ENCODE measurements at places on chromosomes 1 and 21.

GRCh38 chr1:198496216-198497143 is 44.0 kb downstream of the ATP6V1G3 start:
- no peaks in the 10 kb centered on the region for H3K4me1 ChIP-seq
- H3K27ac ChIP-seq, result no peak overlapping the region
- DNase-seq, result no peak
- H3K27me3 ChIP-seq, result no peaks in the 10 kb centered on the region
- no peaks in the 10 kb centered on the region for H3K36me3 ChIP-seq
- no peak overlapping the region for H3K4me3 ChIP-seq

DNA sequence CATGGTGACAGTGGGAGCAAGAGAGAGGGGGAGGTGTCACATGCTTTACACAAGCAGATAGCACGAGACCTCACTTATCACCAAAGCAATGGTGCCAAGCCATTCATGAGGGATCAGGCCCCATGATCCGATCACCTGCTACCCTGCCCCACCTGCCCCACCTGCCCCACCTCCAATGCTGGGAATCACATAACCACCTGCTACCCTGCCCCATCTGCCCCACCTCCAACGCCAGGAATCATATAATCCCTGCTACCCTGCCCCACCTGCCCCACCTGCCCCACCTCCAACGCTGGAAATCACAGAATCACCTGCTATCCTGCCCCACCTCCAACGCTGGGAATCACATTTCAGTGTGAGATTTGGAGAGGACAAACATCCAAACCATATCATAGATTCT is 10.6 kb upstream of the AIRE start:
- no peak overlapping the region for H3K27ac ChIP-seq
- H3K4me1 ChIP-seq, result no peaks in the 10 kb centered on the region
- H3K27me3 ChIP-seq, result no peaks in the 10 kb centered on the region
- H3K4me3 ChIP-seq, result no peak overlapping the region
- H3K36me3 ChIP-seq, result no peaks in the 10 kb centered on the region

- peaks cover 33% of the 10 kb centered on the region for H3K4me1 ChIP-seq
- peaks cover 4% of the 10 kb centered on the region for H3K36me3 ChIP-seq
- no peaks in the 10 kb centered on the region for H3K27me3 ChIP-seq
- H3K27ac ChIP-seq, result peak overlapping the region; percentile 82
Measured at GRCh38 chr21:46634966-46635323, 529 bp upstream of the PRMT2 start.

- H3K27me3 ChIP-seq, result no peaks in the 10 kb centered on the region
- H3K4me1 ChIP-seq, result peaks cover 12% of the 10 kb centered on the region
- H3K4me3 ChIP-seq, result peak overlapping the region; percentile 76
Measured at GRCh38 chr1:42680921-42681683, 1.1 kb upstream of the YBX1 start.

GRCh38 chr1:211908951-211909350 is 78.4 kb upstream of the LPGAT1 start:
- H3K4me3 ChIP-seq, result no peak overlapping the region
- DNase-seq, result no peak
- H3K4me1 ChIP-seq, result no peaks in the 10 kb centered on the region
- no peaks in the 10 kb centered on the region for H3K36me3 ChIP-seq

- H3K27ac ChIP-seq, result no peak overlapping the region
- no peak for DNase-seq
- no peaks in the 10 kb centered on the region for H3K4me1 ChIP-seq
- H3K36me3 ChIP-seq, result no peaks in the 10 kb centered on the region
Measured at GRCh38 chr1:30307182-30307581, 416.2 kb downstream of the MATN1 start.

- H3K4me3 ChIP-seq, result no peak overlapping the region
- no peaks in the 10 kb centered on the region for H3K4me1 ChIP-seq
- no peaks in the 10 kb centered on the region for H3K27me3 ChIP-seq
- H3K36me3 ChIP-seq, result no peaks in the 10 kb centered on the region
Measured at GRCh38 chr1:110255392-110255787, 45.3 kb downstream of the KCNC4 start.

DNA sequence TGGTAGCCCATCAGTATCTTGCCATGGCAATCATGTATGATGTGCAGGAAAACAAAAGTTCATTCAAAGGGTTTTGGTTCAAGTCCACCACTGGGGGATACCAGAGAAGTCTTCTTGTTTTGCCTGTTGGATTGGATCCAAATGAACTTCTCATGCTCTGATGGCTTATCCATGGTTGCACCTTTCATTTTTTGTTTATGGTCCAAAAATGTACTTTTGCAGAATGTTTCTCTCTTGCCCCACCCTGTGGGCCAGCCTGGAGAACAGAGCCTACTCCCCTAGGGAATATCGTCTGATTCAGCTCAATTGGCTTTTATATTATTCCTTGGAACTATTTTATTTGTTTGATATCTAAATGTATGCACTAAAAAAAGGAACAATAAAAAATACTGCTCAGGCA is 20.1 kb upstream of the CLCA1 start:
- no peak overlapping the region for H3K27ac ChIP-seq
- no peaks in the 10 kb centered on the region for H3K27me3 ChIP-seq
- DNase-seq, result no peak
- H3K36me3 ChIP-seq, result no peaks in the 10 kb centered on the region

DNA sequence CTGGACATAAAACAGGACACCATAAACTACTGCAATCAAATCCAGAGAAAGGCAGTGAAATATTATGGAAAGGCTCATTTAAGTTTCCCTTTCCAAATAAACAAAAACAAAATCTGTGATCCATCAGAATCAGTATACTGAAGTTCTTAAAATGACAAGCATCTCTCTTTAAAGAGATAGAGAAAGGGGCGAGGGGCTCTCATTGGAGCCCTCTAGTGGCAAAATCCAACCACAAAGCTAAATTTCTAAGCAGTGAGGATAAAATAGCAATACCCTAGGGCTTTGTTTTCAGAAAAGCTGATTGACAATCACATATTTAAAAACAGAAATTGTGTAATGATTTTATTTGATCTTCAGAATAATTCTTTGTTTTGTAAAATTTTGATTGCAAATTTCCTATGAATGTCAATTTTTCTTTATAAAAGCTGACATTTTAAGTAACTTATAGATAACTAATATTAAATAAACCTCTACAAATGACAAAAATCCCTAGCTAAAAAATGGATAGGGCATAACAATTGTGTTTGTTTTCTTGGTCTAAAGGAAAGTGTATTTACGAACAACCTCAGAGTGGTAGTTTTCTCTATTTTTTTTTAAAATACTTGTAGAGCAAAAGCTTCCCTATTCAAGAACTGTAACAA is 138.2 kb downstream of the COL24A1 start:
- no peak for DNase-seq
- no peaks in the 10 kb centered on the region for H3K27me3 ChIP-seq
- no peak overlapping the region for H3K4me3 ChIP-seq
- H3K27ac ChIP-seq, result no peak overlapping the region

DNA sequence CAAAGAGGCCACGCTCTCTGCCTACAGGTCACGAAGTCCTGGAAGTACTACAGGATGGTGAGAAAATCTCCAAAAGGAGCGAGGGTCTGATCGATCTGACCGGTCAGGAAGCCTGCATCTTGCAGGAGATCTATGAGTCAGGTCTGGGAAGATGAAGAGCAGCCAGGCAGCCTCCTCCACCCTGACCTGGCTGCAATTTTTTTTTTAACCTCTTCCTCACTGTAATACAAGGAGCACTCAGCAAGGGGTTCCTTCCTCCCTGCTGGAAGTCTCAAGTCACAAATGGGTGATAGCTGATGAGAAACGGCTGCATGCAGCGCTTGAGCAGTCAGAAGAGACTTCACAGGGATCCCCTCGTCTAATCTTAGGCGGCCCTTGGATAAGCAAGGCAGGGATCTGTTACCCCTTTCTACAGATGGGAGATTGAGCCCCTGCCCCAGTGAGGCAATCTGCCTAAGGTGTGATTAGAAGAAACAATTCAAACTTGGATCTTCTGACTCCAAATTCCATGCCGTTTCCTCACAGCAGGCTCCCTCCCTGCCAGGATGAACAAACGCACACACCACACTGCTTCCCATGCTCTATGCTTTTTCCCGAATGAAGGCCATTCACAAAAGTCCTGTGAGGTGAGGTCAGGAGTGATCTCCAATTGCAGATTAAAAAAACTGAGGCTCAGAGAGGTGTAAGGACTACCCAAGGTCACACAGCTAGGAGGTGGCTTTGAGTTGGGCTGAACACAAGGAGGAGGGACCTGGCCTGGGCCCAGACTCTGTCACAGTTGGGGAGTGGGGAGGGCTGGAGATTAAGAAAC is 48.3 kb downstream of the ECE1 start:
- no peak overlapping the region for H3K4me3 ChIP-seq
- H3K4me1 ChIP-seq, result no peaks in the 10 kb centered on the region
- no peaks in the 10 kb centered on the region for H3K27me3 ChIP-seq
- DNase-seq, result no peak

DNA sequence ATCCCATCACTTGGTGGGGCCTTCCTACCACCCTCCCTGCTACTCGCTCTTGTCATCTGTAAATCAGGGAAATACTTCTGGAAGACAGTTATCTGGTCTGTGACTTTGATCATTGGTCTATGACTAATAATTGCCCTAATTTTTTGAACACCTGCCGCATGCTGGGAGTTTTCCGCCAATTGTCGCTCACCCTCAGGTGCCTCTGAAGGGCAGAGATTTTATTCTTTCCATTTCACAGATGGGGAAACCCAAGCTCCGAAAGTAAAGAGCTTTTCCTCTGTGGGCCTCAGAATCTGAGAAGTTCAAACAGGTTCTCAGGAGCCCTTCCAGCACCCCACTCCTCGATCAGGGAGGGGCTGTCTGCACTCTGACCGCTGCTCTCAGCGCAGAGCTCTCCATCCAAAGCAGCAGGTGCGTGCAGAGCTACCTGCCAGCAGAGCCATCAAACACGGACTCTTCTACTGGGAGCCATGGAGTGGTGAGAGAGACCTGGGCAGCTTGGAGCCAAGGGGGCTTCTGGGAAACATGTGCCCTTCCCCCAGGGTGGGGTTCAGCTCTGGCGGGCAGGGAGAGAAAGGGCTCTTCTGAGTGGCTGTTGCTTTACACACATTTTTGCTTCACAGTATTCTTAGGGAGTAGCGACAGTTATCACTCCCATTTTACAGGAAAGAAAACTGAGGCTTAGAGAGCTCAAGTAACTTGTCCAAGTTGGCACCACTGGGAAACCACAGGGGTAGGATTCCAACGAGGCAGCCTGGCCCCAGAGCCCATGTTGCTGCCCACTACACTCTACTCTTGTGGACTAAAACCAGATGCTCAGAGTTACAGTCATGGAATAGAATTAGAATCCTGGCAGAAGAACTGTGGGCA is 5.8 kb upstream of the RUNX3 start:
- H3K4me3 ChIP-seq, result no peak overlapping the region
- DNase-seq, result no peak
- H3K4me1 ChIP-seq, result peaks cover 44% of the 10 kb centered on the region
- H3K27me3 ChIP-seq, result peaks cover 5% of the 10 kb centered on the region
- no peak overlapping the region for H3K27ac ChIP-seq
- H3K36me3 ChIP-seq, result peaks cover 6% of the 10 kb centered on the region

- H3K36me3 ChIP-seq, result no peaks in the 10 kb centered on the region
- peaks cover 65% of the 10 kb centered on the region for H3K4me1 ChIP-seq
- no peaks in the 10 kb centered on the region for H3K27me3 ChIP-seq
- H3K4me3 ChIP-seq, result no peak overlapping the region
- DNase-seq, result peak; percentile 47
Measured at GRCh38 chr1:76285578-76286135, 211.1 kb downstream of the ST6GALNAC3 start.

- H3K4me1 ChIP-seq, result no peaks in the 10 kb centered on the region
- no peak overlapping the region for H3K4me3 ChIP-seq
- no peaks in the 10 kb centered on the region for H3K36me3 ChIP-seq
- H3K27me3 ChIP-seq, result no peaks in the 10 kb centered on the region
Measured at GRCh38 chr1:63787875-63788274, 14.1 kb downstream of the ROR1 start.

GRCh38 chr1:16491056-16491675 is 22.9 kb downstream of the RNU1-1 start:
- H3K36me3 ChIP-seq, result no peaks in the 10 kb centered on the region
- no peaks in the 10 kb centered on the region for H3K4me1 ChIP-seq
- no peak overlapping the region for H3K27ac ChIP-seq
- no peaks in the 10 kb centered on the region for H3K27me3 ChIP-seq
- H3K4me3 ChIP-seq, result no peak overlapping the region
- no peak for DNase-seq

DNA sequence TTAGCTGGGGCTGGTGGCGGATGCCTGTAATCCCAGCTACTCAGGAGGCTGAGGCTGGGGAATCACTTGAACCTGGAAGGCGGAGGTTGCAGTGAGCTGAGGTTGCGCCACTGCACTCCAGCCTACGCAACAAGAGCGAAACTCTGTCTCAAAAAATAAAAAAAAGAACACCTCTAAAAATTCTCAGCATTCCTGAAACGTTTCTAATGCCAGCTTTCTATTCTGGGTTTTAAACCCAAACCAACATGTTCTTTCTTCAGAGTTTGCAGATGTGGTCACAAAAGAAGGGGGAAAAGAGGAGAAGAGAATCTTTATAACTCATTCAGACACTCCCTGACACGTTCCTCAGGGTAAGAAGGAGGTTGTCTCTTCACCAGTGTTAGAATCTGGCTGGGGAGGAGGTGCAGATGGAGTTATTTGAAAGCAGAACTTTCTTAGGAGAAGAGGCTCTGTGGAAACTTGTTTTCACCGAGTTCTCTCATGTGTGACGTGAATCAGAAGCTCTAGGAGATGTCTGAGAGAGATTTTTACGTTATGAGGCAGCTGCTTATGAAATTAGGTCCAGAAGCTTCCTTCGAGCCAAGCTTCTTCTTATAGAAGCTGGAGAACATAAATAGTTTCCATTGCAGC is 17.8 kb upstream of the CNR2 start:
- no peak for DNase-seq
- H3K4me1 ChIP-seq, result no peaks in the 10 kb centered on the region
- no peaks in the 10 kb centered on the region for H3K36me3 ChIP-seq
- H3K4me3 ChIP-seq, result no peak overlapping the region
- H3K27me3 ChIP-seq, result no peaks in the 10 kb centered on the region
- no peak overlapping the region for H3K27ac ChIP-seq

- peak; percentile 43 for DNase-seq
- no peak overlapping the region for H3K27ac ChIP-seq
- peaks cover 10% of the 10 kb centered on the region for H3K36me3 ChIP-seq
- no peak overlapping the region for H3K4me3 ChIP-seq
- H3K4me1 ChIP-seq, result peaks cover 6% of the 10 kb centered on the region
Measured at GRCh38 chr1:147627435-147628110, 42.8 kb downstream of the ACP6 start.

DNA sequence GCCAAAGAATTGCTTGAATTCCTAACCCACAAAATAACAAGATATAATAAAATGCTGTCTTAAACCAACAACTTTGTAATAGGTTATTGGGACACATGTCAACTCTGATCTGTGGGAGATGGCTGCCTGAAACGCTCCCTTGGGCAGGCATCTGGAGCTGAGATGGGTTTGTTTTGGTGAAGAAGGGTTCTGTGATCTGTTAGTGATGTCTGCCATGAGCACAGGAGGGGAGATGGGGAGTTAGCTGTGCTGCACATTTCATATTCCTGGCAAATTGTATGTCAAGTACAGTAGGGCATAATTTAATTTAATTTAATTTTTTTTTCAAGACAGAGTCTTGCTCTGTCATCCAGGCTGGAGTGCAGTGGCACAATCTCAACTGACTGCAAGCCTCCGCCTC is 34.2 kb upstream of the IFNLR1 start:
- no peaks in the 10 kb centered on the region for H3K4me1 ChIP-seq
- H3K27ac ChIP-seq, result no peak overlapping the region
- no peaks in the 10 kb centered on the region for H3K36me3 ChIP-seq
- no peak overlapping the region for H3K4me3 ChIP-seq
- peaks cover 52% of the 10 kb centered on the region for H3K27me3 ChIP-seq
